Neural progenitor cell (in vitro differentiated cells): ENCODE measurements at places on chromosomes 1 and 21.

GRCh38 chr1:85022700-85023099 is 25.6 kb downstream of the MCOLN3 start:
- no peaks in the 10 kb centered on the region for H3K36me3 ChIP-seq
- H3K27ac ChIP-seq = no peak overlapping the region
- no peak overlapping the region for H3K4me3 ChIP-seq
- DNase-seq = no peak

- no peak overlapping the region for H3K4me3 ChIP-seq
- peak; percentile 54 for DNase-seq
- no peaks in the 10 kb centered on the region for H3K27me3 ChIP-seq
- no peaks in the 10 kb centered on the region for H3K36me3 ChIP-seq
- no peak overlapping the region for H3K27ac ChIP-seq
These were observed 16.9 kb upstream of the COL18A1 start for GRCh38 chr21:45388011-45388521.

- DNase-seq = no peak
- no peak overlapping the region for H3K27ac ChIP-seq
These were observed 18.9 kb downstream of the GPR137B start for GRCh38 chr1:236161230-236161629.

DNA sequence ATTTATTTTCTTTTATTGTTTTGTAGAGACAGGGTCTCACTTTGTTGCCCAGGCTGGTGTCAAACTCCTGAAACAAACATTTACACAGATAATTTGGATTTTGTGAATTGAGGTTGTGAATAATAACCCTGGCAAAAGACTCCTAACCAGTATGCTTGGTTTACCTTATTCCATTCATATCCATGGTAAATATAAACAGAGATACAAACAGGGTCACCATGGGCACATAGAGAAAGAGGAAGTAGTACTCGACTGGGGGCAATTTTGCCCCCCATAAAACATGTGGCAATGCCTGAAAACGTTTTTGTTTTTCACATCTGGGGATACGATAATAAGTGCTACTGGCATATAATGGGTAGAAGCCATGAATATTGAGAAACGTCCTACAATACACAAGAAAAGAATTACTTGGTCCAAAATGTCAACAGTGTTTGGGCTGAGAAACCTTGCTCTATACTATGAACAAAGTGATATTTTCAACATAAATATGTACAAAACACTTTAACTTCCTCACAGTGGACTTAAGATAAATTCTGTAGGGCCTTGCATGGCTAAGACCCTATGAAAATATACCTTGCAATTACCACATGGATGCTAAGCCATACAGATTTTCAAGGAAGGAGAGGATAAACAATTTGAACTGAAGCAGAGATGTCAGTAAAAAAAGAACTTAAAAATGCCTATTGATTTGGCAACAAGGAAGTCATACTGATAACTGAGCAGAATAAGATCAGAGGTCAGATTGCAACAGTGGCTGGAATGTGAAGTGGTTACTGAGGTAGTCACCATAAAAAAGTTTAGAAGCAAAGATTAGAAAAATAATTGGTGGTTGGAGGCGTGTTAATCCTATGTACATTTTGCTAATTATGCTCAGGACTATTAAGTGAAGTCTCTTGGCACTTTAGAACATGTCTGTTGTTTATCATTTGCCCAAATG is 27.4 kb upstream of the ASPM start:
- no peaks in the 10 kb centered on the region for H3K27me3 ChIP-seq
- no peak overlapping the region for H3K27ac ChIP-seq
- no peak for DNase-seq
- H3K36me3 ChIP-seq = peaks cover 26% of the 10 kb centered on the region
- no peaks in the 10 kb centered on the region for H3K4me1 ChIP-seq
